ENCODE measurements at places on chromosomes 6 and 20. TPM values are rescaled to one million over a fixed set of nuclear protein-coding genes. Genes with fewer than 3 reads are reported as not detected.

PARD6B gene
- total RNA-seq = 14.8 TPM

XKR7 gene
- total RNA-seq = not detected

NKX2-2 gene
- total RNA-seq = not detected

HRH3 gene
- not detected for total RNA-seq

LRRC73 gene
- 0.34 TPM for total RNA-seq

NHSL1 gene
- total RNA-seq = 34.8 TPM

LY6G6D gene
- not detected for total RNA-seq

APOM gene
- 0.28 TPM for total RNA-seq

RIPPLY2 gene
- not detected for total RNA-seq

TFAP2D gene
- total RNA-seq = not detected

SGK2 gene
- 0.93 TPM for total RNA-seq

PSMB9 gene
- 8.9 TPM for total RNA-seq

ARMC2 gene
- total RNA-seq = 1.00 TPM

GRM1 gene
- total RNA-seq = not detected

EFHC1 gene
- total RNA-seq = 4.1 TPM

CCR6 gene
- total RNA-seq = not detected

HFE gene
- 1.4 TPM for total RNA-seq

EDN1 gene
- total RNA-seq = 20.3 TPM

SALL4 gene
- total RNA-seq = 1.4 TPM

RUNX2 gene
- 0.34 TPM for total RNA-seq

PRSS35 gene
- not detected for total RNA-seq

TNFRSF21 gene
- total RNA-seq = 40.7 TPM

DEFB132 gene
- total RNA-seq = not detected

TGM3 gene
- total RNA-seq = 16.7 TPM

EPPIN gene
- not detected for total RNA-seq

BNIP5 gene
- not detected for total RNA-seq

FAM83B gene
- total RNA-seq = 98.1 TPM

ITPA gene
- 35.2 TPM for total RNA-seq

GPR6 gene
- not detected for total RNA-seq

STMND1 gene
- total RNA-seq = not detected

MAPK14 gene
- 44.4 TPM for total RNA-seq

PRR18 gene
- under 0.01 TPM for total RNA-seq

HBS1L gene
- 128 TPM for total RNA-seq

SAPCD1 gene
- not detected for total RNA-seq

ARHGAP18 gene
- total RNA-seq = 7.2 TPM

COL21A1 gene
- total RNA-seq = 9.9 TPM

HLA-DQB1 gene
- not detected for total RNA-seq

All from nasal cavity respiratory epithelium epithelial cell of viscerocranial mucosa (primary cell).